ENCODE measurements at places on chromosomes 1 and 21. TPM values are rescaled to one million over a fixed set of nuclear protein-coding genes. Genes with fewer than 3 reads are reported as not detected.

NPR1 gene
- polyA plus RNA-seq, result 3.6 TPM

C1orf87 gene
- polyA plus RNA-seq, result not detected

PTP4A2 gene
- 40.6 TPM for polyA plus RNA-seq

CADM3 gene
- polyA plus RNA-seq, result 1.1 TPM

NECTIN4 gene
- 44.9 TPM for polyA plus RNA-seq

IGFN1 gene
- polyA plus RNA-seq, result 0.01 TPM

TAL1 gene
- 0.82 TPM for polyA plus RNA-seq

KCNA3 gene
- 0.06 TPM for polyA plus RNA-seq

NPL gene
- 5.5 TPM for polyA plus RNA-seq

RIMS3 gene
- 0.56 TPM for polyA plus RNA-seq

C8A gene
- not detected for polyA plus RNA-seq

CFHR4 gene
- polyA plus RNA-seq, result not detected

CA14 gene
- polyA plus RNA-seq, result 0.06 TPM

BACE2 gene
- 20.4 TPM for polyA plus RNA-seq

LMX1A gene
- polyA plus RNA-seq, result 0.01 TPM

UBE2J2 gene
- polyA plus RNA-seq, result 38.2 TPM

VWA1 gene
- 21.0 TPM for polyA plus RNA-seq

CHRNB2 gene
- polyA plus RNA-seq, result 0.11 TPM

TEX38 gene
- polyA plus RNA-seq, result not detected

LRRC39 gene
- polyA plus RNA-seq, result 1.2 TPM

CCNL2 gene
- 97.9 TPM for polyA plus RNA-seq

BCL2L15 gene
- polyA plus RNA-seq, result 4.6 TPM

ITLN2 gene
- 0.09 TPM for polyA plus RNA-seq

MIXL1 gene
- polyA plus RNA-seq, result not detected

KCNH1 gene
- 0.06 TPM for polyA plus RNA-seq

MYOM3 gene
- 0.37 TPM for polyA plus RNA-seq

NPHS2 gene
- polyA plus RNA-seq, result not detected

C1orf115 gene
- 1.9 TPM for polyA plus RNA-seq

CLDN14 gene
- polyA plus RNA-seq, result not detected

TEKT2 gene
- 0.39 TPM for polyA plus RNA-seq

NTMT2 gene
- not detected for polyA plus RNA-seq

LCE1C gene
- 0.32 TPM for polyA plus RNA-seq

ANKRD34A gene
- 0.47 TPM for polyA plus RNA-seq

PRDM2 gene
- polyA plus RNA-seq, result 12.1 TPM

HSD3B2 gene
- polyA plus RNA-seq, result 0.07 TPM

DNAJC28 gene
- 1.4 TPM for polyA plus RNA-seq

S100A9 gene
- 47,233 TPM for polyA plus RNA-seq

CCDC28B gene
- 2.7 TPM for polyA plus RNA-seq

LIPI gene
- polyA plus RNA-seq, result not detected

PDE4DIP gene
- 7.2 TPM for polyA plus RNA-seq

NEK2 gene
- 4.7 TPM for polyA plus RNA-seq

ADORA3 gene
- 0.99 TPM for polyA plus RNA-seq

RPE65 gene
- polyA plus RNA-seq, result 0.01 TPM

C21orf91 gene
- polyA plus RNA-seq, result 2.7 TPM

LCE1E gene
- 0.04 TPM for polyA plus RNA-seq

CD160 gene
- polyA plus RNA-seq, result 0.05 TPM

TMPRSS3 gene
- 0.08 TPM for polyA plus RNA-seq

TTLL7 gene
- polyA plus RNA-seq, result 1.6 TPM

SPATA21 gene
- polyA plus RNA-seq, result 0.08 TPM

TLCD4 gene
- polyA plus RNA-seq, result 0.37 TPM

CD1B gene
- polyA plus RNA-seq, result not detected

TTC34 gene
- polyA plus RNA-seq, result 0.20 TPM

LHX4 gene
- 0.28 TPM for polyA plus RNA-seq
